ENCODE measurements at places on chromosomes 12 and 14.

GRCh38 chr12:78392918-78393317 is 471.7 kb upstream of the SYT1 start:
- no peak for DNase-seq

DNA sequence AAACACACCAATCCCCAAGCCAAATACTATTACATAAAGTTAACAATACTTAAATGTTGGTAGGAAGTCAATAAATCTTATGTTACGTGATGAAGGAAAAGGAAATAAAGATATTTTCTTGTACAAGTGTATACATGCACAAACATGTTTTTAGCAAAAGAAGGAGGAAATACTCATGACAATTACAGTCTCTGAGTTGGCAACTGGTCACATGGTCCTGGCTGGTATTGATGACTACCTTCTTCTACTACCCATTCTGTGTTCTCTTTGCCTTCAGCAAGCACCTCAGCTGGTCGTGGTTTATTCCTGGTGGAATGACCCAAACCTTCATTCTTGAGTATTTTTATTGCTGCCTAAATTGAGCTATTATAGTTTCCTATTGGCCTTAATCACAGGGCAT is 84.8 kb downstream of the PLBD1 start:
- DNase-seq, result no peak

DNA sequence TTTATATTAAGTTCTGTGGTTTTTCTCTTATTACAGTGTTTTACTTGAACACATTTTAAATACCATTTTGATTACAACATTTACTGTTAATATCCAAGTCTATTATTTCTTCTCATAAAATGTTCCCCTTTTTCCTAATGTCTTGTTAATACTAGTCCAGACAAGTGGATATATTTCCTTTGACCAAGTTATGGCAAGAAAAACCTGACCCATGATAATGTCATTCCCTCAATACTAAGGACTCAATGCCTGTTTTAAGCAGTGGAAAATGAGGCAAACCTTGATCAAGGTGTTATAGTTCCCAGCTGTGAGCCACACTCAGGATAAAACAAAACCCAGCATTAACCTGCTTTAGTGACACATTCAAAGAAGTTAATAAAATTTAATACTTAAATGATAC is 12.2 kb downstream of the TRMT5 start:
- DNase-seq, result no peak

DNA sequence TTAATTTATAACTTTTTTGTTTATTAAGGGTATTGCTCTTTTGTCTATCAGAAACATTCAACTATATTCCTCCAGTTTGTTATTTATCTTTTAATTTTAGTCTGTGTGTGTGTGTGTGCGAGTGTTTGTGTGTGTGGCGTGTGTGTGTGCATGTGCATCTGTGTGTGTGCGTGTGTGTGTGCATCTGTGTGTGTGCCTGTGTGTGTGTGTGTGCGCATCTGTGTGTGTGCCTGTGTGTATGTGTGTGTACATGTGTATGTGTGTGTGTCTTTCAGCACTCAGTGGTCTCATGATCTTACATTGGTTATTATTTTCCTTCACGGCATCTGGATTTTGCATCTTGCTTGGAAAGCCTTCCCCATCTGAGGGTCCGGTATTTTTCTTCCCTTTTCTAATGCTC is 281.1 kb upstream of the RTL1 start:
- no peak for DNase-seq

- DNase-seq, result no peak
Measured at GRCh38 chr14:69079188-69079742, 73.7 kb downstream of the DCAF5 start.
